ENCODE measurements at places on chromosomes 2 and 18. TPM values are rescaled to one million over a fixed set of nuclear protein-coding genes. Genes with fewer than 3 reads are reported as not detected.

Gene ITGA4
- total RNA-seq = 79.5 TPM

Gene GPR45
- total RNA-seq = not detected

Gene ADRA2B
- total RNA-seq = 0.84 TPM

GRCh38 chr2:201402651-201403562, 45.8 kb upstream of the FLACC1 start:
- H3K4me1 ChIP-seq = no peaks in the 10 kb centered on the region
- no peaks in the 10 kb centered on the region for H3K27me3 ChIP-seq
- H3K4me3 ChIP-seq = no peak overlapping the region
- DNase-seq = no peak
- no peak overlapping the region for H3K27ac ChIP-seq

DNA sequence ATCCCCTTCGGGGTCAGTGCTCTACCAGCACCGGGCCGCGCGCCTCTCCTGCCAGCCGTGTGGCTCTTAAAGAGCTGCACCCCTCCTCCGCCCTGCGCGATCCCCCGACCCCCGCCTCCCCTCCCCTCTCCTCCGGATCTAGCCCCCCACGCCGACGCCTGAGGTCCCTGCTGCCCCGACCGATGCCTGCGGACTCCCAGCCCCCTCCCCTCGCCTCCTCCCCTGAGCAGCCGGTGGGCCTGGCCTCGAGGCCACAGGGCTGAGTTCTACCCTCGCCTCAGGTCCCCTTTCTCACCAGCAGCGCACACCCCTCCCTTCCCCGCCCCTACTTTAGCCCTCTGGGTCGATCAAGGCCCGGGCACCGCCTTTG, 5.8 kb upstream of the SIX3 start:
- no peaks in the 10 kb centered on the region for H3K36me3 ChIP-seq
- peaks cover 73% of the 10 kb centered on the region for H3K27me3 ChIP-seq
- no peak overlapping the region for H3K27ac ChIP-seq
- no peak overlapping the region for H3K4me3 ChIP-seq
- no peak for DNase-seq

GRCh38 chr2:47815764-47816163, 32.8 kb downstream of the MSH6 start:
- DNase-seq = no peak
- no peaks in the 10 kb centered on the region for H3K27me3 ChIP-seq
- no peaks in the 10 kb centered on the region for H3K4me1 ChIP-seq
- no peak overlapping the region for H3K27ac ChIP-seq

DNA sequence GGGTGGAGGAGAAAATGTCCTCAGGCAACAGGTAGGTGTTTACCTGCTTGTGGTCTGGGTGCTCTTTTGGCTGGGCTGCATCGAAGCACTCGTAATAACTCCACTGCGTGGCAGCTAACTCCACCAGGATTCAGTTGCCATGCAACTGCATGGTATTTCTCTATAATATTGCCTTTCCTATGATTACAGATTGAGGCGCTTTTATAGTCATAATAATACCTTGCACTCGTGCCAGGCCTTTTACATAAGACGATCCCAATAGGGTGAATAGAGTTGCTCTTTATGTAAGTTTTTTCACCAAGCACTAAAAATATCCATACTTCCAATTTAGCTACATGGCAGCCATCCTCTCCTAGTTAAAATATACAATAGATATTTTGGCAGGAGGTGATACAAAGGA, 19.7 kb upstream of the NYAP2 start:
- H3K36me3 ChIP-seq = no peaks in the 10 kb centered on the region
- H3K4me1 ChIP-seq = no peaks in the 10 kb centered on the region
- DNase-seq = no peak
- H3K27me3 ChIP-seq = peaks cover 7% of the 10 kb centered on the region
- no peak overlapping the region for H3K27ac ChIP-seq

DNA sequence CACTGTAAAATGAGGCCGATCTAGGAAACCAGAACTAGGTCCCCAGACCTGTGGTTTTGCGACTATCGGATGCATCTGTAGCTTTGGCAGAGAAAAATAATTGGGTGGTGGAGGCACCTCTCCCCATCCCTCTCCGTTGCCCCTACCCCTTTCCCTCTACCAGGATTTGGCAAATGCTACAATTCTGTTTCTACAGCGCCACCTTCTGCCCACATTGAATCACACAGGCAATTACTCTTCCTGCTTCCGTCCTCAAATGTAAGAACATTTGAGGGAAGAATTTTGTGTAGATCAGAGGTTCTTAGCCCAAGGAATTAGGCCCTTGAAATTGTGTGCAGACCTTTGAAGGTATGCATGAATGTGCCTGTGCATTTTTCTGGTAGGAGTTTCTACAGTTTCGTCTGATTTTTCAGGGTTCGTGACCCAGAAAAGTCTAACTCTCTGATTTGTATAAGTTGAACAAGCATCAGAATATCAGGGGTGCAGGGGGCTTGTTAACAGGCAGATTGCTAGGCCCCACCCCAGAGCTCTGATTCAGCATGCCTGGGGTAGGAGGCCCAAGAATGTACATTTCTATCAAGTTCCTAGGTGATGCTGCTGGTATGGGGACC, 11.2 kb downstream of the ATP6V1B1 start:
- no peak overlapping the region for H3K27ac ChIP-seq
- H3K27me3 ChIP-seq = peaks cover 2% of the 10 kb centered on the region
- DNase-seq = peak; percentile 47
- no peaks in the 10 kb centered on the region for H3K36me3 ChIP-seq

DNA sequence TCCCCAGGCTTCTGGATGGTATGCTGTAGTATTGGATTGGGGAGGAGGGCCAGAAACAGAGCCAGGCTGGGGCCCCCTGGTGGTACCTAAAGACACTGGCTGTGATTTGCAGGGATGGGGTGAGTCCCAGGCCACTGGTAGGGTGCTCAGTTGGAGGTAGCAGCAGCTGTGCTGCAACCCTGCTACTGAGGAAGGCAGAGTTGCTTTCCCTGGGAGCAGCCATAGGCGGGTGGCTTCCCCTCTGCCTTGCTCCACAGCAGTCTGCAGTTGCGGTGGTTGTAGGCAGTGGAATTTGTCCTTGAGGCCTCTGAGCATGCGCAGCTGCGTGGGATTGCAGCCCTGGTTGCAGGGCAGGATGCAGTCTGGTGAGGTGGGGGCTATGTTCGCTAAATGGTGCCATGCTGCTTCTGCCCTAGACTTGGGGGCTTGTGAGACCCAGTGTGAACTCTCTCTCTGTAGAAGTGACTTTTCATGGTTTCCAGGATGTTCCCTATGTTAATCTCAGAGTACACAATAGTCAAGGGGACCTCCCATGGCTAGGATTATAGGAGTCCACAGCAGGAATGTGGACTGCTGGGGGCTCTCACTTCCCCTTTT, 443.5 kb downstream of the XIRP2 start:
- H3K36me3 ChIP-seq = no peaks in the 10 kb centered on the region
- H3K27ac ChIP-seq = no peak overlapping the region
- H3K4me1 ChIP-seq = no peaks in the 10 kb centered on the region
- no peaks in the 10 kb centered on the region for H3K27me3 ChIP-seq
- no peak for DNase-seq
- no peak overlapping the region for H3K4me3 ChIP-seq

DNA sequence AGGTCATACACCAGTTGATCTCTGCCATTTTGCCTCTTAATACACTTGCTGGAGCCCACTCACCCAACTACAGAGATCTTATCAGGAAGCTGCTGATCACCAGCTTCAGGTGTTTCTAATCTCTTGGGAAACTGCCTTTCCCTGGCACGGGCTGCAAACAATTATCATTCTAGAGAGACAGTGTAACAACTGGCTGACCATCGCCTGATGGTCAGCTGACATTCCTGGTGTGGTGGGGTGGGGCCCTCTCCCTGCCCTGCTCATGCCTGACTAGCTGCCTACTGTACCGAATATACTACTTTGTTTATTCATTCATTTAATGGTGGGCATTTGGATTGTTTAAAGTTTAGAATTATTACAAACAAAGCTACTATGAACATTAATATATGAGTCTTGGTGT, 311.5 kb downstream of the CBLN2 start:
- DNase-seq = no peak
- no peaks in the 10 kb centered on the region for H3K36me3 ChIP-seq
- H3K27me3 ChIP-seq = no peaks in the 10 kb centered on the region
- no peak overlapping the region for H3K27ac ChIP-seq
- H3K4me1 ChIP-seq = no peaks in the 10 kb centered on the region

DNA sequence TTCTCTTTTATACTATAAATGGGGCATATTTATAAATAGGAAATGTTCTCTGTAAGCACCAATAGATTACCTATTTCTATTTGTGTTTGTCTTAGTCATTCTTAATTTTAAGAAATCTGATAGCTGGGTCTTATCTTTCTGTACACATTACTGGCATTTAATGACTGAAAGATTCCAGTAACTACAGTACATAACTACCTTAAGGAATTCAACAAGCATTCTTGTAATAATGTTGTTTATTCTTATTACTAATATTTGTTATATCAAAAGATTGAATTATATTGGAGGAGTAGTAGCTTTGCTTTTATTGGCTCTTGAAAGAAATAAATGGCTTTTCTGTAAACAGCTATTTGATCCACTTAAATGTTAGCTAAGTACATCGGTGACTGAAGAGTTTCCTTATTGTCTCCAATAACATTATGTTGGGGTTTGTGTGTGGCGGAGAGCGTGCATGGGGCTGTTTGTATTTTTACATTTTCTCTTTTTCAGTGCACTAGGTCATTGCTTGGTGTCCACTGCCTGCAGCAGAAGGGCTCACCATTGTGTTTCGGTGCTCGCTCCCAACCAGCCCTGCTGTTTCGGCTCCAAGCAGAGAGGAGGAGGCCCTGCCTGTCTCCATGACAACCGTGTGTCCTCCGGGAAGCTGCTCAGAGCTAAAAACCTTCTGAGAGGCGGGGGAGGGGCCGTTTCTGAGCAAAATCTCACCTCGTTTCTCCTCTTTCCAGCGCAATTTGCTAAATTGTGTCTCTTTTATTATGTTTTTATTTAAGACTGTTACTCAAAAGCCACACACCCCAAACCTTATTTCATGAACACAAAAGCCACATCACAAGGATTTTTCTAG, 112.5 kb upstream of the SLC38A11 start:
- H3K4me3 ChIP-seq = no peak overlapping the region
- H3K36me3 ChIP-seq = no peaks in the 10 kb centered on the region
- DNase-seq = no peak
- H3K27ac ChIP-seq = no peak overlapping the region
- H3K27me3 ChIP-seq = no peaks in the 10 kb centered on the region
